ENCODE measurements at places on chromosomes 5 and 9.

DNA sequence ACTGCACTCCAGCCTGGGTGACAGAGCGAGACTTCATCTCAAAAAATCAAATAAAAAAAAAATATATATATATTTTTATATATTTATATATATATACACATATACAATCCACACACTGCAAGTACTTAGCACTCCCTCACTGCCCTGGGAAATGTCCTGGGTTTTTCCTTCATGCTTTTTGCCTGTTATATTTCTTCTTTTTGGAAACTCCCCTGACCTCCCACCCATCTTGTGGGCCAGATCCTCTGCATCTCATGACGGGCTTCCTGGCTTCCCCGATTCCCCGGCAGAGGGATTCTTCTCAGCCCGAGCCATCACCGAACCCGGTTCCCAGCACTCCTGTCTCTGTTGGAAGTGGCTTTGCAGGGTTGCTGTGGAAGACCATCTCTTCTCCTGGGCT, 39.5 kb upstream of the NCS1 start:
- DNase-seq, result no peak

- DNase-seq, result no peak
Measured at GRCh38 chr5:108084105-108084504, 297.8 kb downstream of the FBXL17 start.

- no peak for DNase-seq
Measured at GRCh38 chr5:136907371-136907770, 542.0 kb upstream of the TRPC7 start.

DNA sequence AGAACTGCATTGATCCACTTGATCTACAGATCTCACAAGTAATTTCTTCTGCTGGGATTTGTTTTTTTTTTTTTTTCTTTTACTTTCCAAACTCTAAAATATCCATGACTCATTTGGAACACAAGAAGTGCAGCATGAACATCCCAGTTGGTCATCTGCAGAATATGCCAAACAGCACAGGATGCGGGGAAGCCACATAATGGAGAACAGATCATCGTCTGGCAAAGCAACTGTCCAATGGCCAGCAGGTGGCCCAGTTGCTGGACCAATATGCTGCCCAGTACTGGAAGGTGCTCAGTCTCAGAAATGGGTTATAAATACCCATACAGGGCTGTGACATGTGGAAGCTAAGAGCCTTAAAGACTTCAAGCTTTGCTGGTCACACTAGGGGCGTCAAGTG, 221.3 kb upstream of the TAS2R1 start:
- DNase-seq, result no peak

GRCh38 chr9:37511016-37512010, 25.6 kb downstream of the POLR1E start:
- DNase-seq, result no peak

GRCh38 chr5:38816083-38817030, 29.5 kb upstream of the OSMR start:
- no peak for DNase-seq

- no peak for DNase-seq
Measured at GRCh38 chr5:65961633-65962032, 35.3 kb downstream of the ERBIN start.

GRCh38 chr5:109483395-109483971, 73.7 kb upstream of the PJA2 start:
- no peak for DNase-seq

DNA sequence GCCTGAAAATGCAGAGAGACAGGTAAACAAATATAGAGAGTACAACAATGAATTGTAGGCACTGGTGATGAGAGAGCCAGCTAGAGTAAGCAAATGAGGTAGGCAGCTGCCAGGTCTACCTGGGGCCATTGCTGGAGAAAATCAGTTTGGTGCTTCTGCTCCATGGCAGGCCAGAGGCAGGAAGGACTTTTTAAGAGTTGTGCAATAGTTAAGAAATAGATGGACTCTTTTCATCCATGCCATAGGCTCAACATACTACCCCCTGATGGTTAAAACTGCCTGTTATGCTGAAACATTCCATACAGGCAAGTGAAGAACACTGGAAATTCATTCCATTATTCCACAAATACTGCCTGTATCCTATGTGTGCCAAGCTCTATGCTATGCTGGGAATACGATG, 86.5 kb upstream of the CCDC112 start:
- no peak for DNase-seq

DNA sequence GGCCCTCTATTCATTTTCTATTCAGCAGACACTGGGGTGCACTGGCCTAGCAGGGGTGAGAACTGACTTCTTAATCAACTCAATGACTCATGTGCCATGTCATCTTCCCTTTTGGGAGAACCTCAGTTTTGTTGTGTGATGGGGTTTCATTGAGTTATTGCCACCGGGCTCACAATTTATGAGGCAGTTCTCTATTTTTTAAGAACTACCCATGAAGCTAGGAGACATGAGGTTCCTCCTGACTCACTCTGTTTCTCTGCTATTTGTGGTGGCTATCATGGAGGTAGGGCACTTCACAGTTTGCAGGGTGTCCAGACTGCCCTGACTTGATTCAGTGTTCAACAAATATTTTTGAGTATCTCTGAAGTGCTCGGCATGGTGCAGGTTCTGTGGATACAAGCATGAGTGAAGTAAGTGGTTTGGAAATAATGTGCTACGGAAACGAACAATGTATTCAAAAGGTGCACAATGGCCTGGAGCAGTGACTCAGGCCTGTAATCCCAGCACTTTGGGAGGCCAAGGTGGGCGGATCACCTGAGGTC, 39.3 kb downstream of the SPARC start:
- DNase-seq, result no peak

DNA sequence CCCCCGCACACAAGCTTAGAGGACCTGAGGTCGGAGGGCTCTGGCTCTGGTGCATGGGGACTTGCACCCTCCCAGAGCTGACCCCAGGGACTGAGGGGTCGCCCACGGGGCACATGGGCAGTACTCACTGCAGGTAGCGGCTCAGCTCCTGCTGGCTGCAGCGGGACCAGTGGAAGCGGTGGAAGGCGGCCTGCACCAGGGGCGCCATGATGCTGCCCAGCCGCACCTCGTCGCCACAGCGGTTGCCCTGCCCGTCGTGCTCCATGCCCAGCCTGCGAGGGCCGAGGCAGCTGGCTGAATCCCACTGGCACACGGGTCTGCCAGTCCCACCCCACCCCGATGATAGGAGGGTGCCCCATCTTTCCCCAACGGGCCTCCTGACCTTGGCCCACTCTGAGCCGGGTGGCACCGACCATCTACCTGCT, 93.8 kb downstream of the ZNF354C start:
- DNase-seq, result no peak

DNA sequence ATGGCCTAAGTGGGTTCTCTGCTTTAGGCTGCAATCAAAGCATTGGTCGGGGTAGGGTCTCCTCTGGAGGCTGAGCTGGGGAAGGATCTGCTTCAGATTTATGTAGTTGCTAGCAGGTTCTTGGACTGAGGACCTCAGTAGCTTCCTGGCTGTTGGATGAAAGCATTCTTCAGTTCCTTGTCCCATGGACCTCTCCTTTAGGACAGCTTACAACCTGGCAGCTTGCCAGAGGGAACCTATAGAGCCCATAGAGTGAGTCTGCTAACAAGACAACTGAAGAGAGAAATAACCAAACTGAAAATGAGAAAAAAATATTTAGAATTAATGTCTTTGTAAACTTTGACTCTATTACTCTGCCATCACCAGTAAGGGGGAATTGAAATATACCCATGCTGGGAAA, 12.4 kb downstream of the MRPS30 start:
- no peak for DNase-seq

DNA sequence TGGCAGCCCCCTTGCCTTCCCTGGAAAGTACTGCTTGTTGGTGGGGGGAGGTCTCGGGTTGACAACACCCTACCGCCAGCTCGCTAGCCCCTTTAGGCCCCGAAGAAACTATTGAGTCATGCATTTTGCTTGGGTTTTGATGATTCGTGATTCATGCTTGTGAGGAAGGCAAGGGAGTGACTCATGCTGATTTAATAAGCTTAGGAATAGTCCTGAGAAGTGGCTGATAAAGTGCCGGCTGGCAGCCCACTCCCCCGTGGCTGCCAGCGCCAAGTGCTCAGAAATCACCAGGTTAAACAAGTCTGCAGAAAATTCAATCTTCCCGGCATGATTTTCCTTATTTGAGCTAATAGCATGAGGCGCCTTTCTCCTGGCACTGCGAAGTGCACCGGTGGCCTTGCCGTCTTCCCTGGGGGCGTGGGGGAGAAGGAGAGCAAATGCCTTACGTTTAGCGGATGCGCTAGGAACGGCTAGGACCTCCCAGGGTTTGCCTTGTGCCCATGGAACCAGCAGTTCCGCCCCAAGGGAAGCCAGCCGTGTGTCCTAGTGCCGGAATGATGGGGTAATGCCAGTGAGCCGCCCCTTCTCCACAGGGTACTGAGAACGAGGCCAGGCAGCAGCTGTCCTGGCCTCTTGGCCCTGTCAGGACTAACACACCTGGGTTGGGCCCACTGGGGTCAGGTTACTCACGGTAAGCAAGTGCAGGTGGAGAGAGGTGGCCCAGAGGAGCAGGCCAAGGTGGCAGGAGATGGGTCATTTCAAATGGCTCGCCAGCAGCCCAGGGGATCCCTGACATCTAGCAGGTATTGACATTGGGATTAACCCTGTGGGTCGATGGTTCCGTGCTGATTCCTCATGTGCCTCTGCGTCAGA, 151.9 kb downstream of the MACROH2A1 start:
- DNase-seq, result no peak

DNA sequence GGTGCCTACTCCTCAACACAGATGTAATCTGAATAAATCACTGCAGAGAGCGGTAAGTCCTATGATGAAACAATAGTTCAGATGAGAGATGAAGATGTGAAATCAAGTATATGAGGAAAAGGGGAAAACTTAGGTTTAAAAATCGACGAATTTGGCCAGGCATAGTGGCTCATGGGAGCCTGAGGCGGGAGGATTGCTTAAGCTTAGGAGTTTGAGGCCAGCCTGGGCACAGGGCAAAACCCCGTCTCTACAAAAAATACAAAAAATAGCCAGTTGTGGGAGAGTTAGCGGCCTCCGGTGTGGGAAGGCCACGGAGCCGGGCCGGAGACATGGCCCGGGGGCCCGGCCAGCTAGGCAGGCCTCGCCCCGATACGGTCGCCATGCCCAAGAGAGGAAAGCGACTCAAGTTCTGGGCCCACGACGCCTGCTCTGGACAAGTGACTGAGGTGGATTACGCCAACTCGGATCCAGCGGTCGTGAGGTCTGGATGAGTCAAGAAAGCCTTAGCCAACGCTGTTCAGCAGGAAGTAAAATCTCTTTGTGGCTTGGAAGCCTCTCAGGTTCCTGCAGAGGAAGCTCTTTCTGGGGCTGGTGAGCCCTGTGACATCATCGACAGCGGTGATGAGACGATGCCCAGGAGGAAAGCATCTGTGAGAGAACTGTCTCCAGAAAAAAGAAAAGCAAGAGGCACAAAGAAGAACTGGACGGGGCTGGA, 62.8 kb upstream of the SUB1 start:
- no peak for DNase-seq

GRCh38 chr9:9286001-9286400, 1326.8 kb downstream of the PTPRD start:
- no peak for DNase-seq

DNA sequence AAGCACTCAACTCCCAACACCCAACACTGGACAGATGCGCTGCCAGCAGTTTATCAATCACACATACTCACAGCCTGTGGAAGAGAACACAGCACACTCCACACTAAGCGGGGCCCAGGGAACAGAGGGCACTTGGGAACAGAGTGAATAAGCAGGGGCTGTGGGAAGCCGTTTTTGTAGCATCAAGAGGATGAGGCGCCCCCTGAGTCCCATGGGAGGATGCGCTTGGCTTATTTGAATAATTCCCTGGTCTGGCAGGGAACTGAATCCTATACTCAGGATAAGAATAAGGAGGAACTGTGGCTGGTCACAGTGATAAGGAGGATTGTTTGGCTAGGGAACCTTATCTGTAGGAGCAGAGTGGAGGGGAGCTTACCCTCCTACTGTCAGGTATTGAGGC, 96.1 kb upstream of the DNAH5 start:
- DNase-seq, result no peak

DNA sequence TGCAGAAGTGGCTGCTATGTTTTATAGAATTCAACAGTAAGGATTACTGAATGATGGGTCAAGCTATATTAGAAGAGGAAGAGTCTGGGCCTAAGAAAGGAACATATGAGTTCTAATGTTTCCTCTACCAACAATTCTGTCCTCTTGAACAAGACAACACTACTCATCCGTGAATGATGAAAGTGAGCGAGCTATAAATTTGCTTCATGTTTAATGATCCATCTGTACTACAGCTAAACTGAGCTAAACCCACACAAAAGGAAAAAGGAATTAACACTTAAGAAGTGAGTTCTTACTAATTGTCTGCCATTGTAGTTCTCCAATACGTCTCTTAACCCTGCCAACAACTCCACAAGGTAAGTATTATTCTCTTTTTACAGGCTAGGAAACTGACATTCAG, 204.4 kb downstream of the GLIS3 start:
- DNase-seq, result no peak

DNA sequence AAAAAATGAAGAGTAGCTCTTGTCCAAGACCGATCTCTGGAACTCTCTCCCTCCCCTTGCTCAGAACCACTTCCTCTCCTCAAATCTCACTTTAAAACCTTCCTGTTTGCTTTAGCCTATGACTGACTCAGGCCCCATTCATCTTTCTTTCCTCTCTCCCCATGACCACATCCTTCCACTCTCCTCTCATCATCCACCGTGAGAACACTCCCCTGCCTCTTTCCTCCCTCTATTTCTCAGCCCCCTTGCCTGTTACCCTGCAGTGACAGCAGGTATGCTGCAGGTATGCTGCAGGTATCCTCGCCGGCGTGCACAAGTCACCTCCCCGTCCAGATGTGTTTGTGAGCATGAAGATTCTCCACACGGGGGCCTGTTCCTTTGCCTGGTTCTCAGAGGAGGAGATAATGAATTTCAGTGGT, 505.3 kb downstream of the CCDC171 start:
- DNase-seq, result no peak

DNA sequence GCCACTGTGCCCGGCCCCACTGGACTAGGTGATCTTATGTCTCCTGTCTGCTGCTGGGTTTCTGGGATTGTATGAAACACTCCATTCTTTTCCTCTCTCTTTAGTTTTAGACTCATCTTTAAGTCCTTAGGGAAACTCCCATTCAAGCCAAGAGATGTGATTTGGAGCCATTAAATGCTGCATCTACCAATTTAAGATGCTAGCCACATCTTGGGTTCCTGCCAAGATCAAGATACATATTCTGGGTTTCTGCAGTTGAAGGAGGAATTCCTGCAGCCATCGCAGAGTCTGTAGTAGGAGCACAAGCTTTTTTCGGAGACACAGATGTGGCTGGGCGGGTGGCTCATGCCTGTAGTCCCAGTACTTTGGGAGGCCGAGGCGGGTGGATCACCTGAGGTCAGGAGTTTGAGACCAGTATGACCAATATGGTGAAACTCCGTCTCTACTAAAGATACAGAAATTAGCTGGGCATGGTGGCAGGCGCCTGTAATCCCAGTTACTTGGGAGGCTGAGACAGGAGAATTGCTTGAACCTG, 23.2 kb downstream of the STXBP1 start:
- DNase-seq, result no peak
